ENCODE measurements at places on chromosomes 12 and 14.

- no peak for DNase-seq
Observed at GRCh38 chr12:27987331-27987730, 14.8 kb upstream of the PTHLH start.

DNA sequence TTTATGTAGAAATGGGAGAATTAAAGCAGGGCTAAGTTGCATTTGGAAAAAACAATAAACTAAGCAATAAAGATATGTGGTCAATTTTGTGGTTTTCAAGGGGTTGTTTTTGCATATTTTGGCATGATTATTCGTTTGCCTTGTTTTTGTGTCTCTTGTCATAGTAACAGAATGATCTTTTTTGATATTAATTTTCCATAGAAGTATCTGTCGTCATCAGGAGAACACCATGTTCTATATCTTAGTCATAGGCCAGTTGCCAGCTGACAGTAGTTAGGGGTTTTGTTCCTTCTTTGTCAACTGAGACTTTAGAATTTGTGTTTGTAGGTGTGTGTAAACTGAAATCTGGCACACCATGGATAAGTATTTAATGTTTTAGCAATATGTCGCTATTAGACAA lies 1354.8 kb downstream of the LRFN5 start:
- no peak for DNase-seq

GRCh38 chr14:89924268-89924667 lies 30.3 kb downstream of the EFCAB11 start:
- no peak for DNase-seq

DNA sequence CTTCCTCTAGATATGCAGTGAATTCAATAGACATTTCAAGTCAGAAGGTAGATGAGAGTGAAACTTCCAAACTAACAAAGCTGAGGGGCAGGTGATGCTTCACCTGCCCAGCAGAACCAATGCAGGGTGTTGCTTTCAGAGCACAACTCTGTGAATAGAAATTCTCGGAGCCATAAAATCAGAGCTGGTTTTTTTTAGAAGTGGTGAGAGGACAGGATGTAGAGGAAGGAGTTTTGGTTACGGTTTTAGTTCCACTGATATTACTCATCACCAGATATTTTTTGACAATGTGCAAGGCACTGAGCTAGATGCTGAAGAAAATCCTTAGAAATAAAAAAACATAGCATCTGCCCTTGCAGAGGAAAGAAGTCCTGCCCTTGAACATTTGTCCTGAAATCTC lies 62.2 kb downstream of the BMP4 start:
- DNase-seq: no peak

- no peak for DNase-seq
Observed at GRCh38 chr14:59754256-59754655, 116.3 kb downstream of the RTN1 start.

- no peak for DNase-seq
Observed at GRCh38 chr12:46546634-46547273, 174.2 kb upstream of the SLC38A2 start.

- no peak for DNase-seq
Observed at GRCh38 chr12:34347367-34347766, 325.1 kb downstream of the ALG10 start.

GRCh38 chr12:121145221-121145620 lies 12.5 kb downstream of the P2RX7 start:
- DNase-seq: no peak

DNA sequence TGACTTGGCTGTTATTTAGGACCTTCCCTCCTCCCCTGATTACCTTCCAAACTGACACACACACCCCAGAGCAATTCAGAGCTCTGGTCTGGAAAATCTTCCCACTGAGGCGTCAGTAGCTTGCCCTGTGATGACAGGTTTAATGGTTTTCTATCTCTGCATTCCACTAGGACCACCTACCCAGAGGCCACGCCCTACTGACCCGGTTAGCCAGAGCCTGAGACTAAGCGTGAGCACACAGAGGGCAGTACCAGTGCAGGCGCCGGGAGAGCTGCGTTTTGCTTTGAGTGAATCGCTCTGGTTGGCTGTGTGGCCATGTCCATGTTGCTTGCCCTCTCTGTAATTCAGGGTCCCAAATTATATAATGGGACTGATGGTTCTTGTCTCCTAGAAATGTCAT lies 36.2 kb upstream of the ATP2A2 start:
- no peak for DNase-seq

GRCh38 chr14:87334997-87335685 lies 657.8 kb downstream of the GALC start:
- no peak for DNase-seq

GRCh38 chr12:10741845-10742244 lies 18.7 kb upstream of the YBX3 start:
- DNase-seq: no peak

- DNase-seq: no peak
Observed at GRCh38 chr12:52721838-52722470, 18.6 kb upstream of the KRT77 start.

- DNase-seq: no peak
Observed at GRCh38 chr12:3455312-3455711, 35.7 kb upstream of the PRMT8 start.

GRCh38 chr12:131222329-131223139 lies 268.8 kb downstream of the ADGRD1 start:
- no peak for DNase-seq

- DNase-seq: no peak
Observed at GRCh38 chr12:104668274-104668718, 211.5 kb downstream of the CHST11 start.

DNA sequence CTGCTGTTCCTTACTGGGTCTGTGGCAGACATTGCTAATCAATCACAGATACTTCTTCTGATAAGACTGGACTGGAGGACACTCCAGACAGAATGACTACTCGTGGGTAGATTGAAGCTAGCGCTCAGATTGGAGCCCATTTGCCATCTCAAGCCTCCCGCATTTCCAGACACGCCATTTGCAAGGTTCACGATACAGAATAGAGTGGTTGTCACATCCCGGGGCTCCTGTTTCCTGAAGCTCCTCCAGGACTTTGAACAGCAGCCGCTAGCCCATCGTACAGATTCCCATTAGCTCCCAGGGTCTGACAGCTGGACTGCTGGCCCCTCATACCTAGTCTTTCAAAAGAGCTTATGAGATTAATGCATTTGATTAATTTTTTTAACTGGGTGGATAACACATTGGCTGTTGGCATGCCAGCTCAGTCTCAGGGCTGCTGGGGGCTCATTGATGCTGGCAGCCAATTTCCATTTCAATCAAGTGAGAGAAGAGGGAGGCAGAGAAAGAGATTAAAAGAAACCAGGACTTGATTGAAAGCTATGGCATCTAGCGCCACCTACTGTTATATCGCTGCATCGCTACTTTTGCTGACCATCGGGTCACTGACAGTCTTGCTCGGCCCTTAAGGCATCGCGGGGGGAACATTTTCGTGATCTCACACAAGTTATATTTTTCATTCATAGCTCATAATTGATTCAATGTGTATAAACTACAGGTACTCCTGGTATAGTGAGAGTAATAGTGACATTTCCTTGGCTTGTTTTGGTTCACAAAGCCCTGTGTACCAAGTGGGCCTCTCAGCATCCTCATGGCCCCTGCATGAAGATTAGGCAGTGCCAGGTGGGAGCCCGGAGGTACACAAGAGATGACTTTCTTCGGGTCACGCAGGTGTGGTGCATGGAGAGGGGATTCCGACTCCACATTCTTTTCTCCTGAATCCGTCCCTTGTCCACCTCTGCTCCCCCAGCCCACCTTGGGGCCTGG lies 78.6 kb downstream of the CCDC60 start:
- DNase-seq: peak; percentile 61

- no peak for DNase-seq
Observed at GRCh38 chr14:87331991-87332390, 661.0 kb downstream of the GALC start.

DNA sequence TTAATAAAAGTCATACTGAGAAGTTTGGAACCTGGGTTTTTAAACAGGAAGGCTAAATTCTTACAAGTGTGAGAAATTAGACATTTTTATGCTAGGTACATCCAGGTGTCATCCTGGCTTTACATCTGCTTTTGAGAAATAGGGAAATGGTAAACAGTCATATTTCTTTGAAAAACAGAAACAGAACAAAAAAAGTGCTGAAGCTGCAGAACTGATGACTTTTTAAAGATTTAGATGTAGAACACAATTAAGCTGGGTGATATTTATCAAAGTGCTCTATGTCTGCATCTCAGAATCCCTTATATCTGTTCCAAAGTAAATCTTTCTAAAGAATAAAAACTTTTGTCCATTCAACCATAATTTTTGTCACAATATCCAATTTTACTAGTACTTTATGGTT lies 282.9 kb upstream of the ATXN7L3B start:
- DNase-seq: no peak

DNA sequence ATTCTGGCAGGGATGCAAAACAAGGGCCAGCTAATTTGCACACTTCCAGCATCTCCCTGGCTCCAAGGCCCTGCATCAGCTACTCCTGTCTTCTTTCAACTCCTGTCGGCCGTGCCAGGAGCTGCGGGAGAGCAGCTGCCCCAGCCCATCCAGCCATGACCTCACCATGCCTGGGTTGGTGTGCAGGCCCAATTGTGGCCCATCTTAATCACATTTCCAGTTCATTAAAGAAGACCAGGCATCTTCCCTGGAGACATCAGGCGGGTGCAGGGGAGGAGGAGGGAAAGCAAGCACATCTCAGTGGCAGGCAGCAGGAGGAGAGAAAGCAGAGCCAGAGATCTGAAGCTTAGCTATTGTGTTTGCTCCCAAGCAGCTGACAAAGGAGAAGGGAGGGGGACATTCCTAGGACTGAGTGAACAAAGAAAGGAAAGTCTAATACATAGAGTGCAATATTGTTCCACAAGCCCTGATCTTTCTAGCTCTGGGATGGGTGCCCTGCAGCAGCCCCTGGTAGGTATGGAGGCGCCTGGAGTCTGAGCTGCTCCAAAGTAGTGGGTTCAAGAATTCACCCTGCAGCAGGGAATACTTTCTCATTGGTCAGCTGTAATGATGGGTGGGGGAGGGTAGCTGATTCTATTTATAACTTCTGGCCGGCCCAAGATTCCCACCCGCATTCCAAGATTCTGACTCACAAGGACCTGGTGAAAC lies 40.1 kb downstream of the VWF start:
- no peak for DNase-seq

DNA sequence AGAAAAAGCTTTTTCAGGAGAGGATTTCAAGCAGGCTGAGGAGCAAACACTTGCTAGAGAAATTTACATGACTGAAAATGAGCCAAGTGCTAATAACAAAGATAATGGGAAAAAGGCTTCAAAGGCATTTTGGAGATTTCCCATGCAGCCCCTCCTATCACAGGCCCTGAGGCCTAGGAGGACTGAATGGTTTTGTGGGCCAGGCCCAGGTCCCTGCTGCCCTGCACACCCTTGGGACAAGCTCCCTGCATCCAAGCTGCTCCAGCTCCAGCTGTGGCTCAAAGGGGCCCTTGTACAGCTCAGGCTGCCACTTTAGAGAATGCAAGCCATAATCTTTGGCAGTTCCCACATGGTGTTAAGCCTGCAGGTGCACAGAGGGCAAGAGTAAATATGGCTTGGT lies 154.0 kb upstream of the LMNTD1 start:
- DNase-seq: no peak

- no peak for DNase-seq
Observed at GRCh38 chr14:50045837-50046236, 70.5 kb downstream of the VCPKMT start.

- DNase-seq: no peak
Observed at GRCh38 chr12:27008081-27008480, 6.1 kb downstream of the TM7SF3 start.

DNA sequence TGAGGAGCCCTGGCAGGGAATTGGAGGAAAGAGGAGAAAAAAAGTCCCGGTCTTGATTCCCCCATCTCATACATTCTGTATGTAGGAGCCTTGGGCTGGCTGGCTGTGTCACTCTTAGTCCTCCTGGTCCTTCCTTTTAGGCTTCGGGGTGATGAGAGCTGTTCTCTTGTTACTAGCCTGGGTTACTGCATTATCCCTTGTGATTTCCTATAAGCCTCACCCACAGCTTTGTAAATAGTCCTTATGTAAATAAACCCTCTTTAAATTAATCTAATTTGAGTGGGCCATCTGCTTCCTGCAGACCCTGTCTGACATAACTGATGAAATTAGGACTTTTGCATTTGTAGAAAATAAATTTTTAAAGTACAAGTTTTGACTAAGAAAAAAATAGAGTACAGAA lies 19.2 kb downstream of the DNM1L start:
- DNase-seq: no peak

- DNase-seq: no peak
Observed at GRCh38 chr14:63672417-63673180, 30.9 kb upstream of the WDR89 start.

- no peak for DNase-seq
Observed at GRCh38 chr12:47111392-47111778, 31.6 kb upstream of the AMIGO2 start.

DNA sequence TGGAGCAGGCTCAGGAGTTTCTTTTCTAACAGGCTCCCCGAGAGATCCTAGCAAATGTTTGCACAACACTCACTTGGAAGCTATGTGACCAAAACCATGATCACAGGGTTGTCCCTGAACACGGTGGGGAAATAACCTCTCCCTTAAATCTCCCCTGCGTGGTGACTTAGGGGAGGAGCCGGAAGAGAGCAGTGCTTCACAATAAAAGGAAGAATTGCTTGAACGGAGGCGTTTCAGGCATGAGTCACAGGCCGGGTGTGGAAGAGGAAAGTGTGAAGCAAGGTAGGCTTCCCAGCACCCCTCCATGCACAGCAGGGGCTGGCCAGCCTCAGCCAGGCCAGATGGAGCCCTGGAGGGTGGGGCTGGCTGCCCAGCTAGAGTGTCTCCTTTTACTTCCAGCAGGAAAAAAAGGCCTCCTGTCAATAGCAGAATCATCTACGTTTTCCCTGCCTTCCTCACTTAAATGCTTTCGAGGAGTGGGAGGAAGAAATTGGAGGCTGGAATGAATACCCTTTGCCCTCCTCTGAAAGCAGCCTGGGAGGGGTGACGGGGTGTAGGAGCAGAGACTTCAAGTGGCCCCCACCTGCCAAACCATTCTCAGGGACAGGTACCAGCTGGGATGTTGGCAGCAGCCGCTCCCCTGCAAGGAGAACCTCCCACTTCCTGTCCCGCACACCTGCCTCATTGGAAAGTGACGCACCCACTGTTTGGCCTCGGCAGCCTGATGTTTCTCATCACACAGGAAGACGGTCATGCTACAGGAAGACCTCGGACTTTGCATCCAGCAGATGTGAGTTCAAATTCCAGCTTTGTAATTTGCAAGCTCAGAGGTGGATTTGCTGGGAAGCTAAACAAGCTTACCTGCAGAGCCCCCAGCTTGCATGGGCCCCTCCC lies 30.1 kb upstream of the PPP2R5C start:
- DNase-seq: no peak

DNA sequence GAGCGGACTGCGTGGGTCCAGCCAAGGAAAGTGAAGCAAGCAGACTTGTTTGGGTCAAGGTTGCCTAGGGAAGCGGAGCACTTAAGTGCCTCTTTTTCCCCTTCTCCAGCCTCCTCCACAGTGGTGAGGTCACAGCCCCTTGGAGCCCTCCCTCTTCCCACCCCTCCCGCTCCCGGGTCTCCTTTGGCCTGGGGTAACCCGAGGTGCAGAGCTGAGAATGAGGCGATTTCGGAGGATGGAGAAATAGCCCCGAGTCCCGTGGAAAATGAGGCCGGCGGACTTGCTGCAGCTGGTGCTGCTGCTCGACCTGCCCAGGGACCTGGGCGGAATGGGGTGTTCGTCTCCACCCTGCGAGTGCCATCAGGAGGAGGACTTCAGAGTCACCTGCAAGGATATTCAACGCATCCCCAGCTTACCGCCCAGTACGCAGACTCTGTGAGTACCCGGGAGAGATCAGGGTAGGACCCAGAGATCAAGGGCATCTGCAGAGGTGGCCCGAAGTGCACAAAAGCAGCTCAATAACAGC lies at the start of gene TSHR:
Gene TSHR, plus strand, starts transcription at position 206 of the 526 bp plus-strand sequence. Its CDS starts 60 bp downstream, at position 266.
- DNase-seq: no peak
